ENCODE measurements at places on chromosomes 1 and 21.

GRCh38 chr1:87117761-87118368, 203.4 kb downstream of the HS2ST1 start:
- DNase-seq = no peak

DNA sequence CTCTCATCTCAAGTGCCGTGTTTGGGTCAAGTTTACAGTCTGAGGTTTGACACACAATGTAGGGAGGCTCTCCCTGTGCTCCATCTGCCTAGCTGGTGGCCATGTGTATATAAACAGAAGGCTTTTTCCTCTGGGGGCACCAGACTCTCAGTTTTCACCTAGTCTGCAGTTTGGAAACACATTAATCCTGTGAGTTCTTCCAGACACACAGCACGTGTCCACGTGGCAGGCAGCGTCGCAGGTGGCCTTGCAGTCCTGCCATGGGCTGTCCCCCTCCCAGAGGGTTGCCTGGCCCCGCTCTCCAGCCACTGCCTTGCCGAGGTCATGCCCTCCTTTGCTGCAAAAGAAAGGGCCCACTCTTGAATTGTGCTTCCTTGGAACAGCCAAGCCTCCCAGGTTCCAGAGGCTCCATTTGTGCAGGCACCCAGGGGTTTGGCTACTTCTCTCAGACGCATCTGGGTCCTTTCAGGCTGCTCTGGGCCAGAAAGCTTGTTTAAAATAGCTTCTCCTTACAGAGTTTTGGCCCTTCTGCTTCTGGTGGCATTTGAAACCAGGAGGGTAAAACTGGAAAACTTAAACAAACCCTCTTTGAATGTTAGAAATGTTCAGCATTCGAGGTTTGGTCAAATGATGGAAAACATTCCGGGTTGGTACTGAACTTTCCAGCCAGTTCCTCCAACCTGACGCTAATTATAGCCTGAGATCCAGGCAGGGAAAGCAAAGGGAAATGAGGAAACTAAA, 4.4 kb upstream of the RUNX1 start:
- peak; percentile 10 for DNase-seq

DNA sequence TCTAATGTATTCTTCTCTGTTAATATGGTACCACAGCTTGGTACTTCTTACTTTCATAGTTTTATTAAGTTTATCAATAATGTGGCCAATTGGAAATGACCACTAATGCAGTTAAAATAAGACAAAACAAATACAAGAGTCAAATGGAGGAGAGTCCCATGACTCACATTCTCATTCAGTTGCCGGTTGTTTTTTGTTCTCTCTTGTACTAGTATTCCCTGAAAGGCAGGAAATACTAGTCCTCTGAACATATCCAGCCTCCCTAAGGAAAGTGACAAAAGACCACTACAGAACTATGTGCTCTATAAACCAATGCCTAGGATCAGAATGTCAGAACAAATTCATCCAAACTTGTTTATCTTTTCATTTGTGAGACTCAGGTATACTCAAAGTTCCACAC, 165.2 kb upstream of the SAMSN1 start:
- no peak for DNase-seq

- DNase-seq = no peak
Measured at GRCh38 chr1:24761582-24761981, 16.3 kb downstream of the CLIC4 start.

DNA sequence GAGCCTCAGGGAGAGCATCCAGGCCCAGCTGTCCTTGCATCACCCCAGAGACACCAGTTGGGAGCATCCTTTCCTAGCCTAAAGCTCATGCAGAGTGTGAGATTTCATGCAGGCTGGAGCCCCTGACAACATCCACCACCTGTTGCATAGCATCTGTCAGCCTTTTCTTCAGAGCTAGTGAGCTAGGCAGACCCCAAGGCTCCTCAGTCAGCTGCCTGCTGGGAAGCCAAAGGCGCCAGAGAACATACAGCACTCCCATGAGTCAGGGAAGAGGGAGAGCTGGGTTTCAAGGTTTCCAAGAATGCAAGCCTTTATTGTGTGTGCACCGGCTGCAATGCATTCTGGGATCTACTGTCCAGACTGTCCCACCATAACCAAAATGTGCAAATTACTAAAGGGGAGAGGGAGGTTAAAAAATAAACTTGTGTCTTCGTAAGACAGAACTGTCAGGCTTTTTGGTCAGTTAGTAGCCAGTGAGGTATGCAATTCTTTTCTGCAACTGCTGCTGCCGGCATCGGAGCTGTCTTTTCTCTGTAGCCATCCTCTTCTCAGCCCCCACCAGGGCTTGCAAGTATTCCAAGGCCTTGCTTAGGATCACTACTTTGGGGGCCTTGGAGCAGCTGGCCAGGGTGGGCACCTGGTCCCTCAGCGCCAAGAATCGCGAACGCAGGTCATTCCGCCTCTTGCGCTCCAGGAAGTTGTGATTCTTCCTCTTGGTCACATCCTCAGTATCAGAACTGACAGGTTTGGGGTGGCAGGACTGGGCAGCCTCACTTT, 4.6 kb downstream of the MYCL start:
- no peak for DNase-seq

DNA sequence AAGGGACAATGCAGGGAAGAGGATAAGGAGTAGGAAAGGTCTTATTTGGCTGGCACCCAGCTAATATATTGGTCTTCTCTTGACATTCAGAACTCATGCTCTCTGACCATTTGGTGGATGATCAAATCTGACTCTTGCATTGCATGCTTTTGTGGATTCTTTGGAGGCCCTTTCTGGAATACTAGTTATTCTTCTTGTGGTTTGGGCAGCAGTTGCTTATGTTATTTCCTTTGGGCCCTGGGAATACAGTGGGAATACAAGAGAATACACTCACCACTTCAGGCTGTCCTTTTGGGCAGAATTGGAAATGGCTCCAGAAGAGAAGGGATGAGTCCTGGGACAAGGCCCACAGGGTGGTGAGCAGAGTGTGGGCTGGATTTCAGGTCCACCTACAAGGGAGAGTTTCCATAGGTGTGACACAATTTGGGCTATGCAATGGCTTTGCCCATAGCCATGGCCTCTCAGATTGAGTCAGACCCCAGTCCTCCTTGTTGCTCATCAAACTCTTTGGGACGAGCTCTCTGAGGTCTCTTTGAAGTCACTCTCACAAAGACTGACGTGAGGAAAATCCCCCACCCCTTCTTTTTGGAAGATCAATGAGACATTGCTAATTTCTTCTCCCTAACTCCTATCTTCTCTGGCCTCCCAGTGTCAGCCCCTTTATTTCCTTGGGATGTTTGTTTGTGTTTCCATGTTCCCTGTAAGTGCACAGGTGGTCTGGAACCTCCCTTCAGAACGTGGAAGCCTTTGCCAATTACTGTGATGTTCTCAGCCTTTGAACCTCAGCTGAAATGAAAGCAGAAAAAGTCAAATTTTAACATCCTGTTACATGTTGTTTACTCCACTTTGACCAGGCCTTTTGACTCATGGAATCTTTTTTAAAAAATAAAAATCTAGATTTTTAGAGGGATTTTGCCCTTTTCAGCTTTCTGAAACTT, 19.4 kb downstream of the HSD11B1 start:
- DNase-seq = no peak

DNA sequence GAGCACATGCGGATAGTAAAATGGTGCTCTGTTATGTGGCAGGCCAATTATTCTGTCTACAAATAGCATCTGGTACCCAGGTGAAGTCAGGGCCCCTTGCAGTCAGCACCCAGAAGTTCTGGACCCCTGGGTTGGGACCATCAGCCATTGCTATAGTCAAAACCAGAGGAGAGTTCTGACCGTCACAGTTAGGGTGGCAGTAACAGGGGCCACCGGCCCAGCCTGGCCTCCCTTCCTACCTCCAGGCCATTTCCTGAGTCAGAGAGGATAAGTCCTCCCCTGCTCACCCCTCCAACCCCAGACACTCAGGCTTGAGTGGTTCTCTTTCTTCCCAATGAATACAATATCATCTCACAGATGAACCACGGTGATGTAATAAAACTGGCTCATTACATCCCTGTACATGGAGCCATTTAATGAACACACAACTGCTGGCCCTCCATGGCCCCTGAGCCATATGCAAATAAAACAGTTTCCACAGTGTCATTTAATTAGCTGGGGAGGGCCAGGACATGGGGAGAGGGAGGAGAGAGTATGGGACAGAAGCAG, 673.6 kb downstream of the MATN1 start:
- DNase-seq = no peak

DNA sequence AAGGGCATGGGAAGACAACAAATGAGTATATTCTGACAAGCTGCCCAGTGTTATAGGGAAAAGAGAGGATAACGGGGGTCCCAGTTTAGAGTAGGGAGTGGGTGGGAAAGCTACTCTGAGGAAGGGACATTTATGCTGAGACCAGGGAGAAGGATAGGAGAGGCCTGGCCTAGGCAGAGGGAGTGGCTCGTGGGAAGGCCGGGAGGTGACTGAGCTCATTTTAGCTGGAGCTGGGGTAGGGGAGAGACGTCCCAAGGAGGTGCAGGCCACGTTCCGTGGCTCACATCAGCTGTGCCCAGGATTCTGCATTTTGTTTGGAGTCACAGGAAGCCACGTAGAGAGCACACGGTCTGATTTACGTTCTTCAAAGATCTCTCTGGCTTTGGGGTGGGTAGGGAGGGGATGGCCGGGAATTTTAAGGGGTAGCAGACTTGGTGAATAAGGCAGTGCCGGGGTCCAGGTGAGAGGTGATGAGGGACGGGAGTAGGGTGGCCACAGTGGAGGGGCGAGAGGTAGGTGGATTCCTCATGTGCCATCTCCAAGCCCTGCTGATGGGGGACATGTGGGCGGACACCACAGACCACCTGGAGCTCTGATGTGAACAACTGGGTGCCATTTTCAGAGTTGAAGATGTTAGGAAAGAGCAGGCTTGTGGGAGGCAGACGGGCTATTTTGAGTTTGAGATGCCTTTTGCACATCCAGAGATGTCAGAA, 4.7 kb downstream of the TINAGL1 start:
- no peak for DNase-seq

- no peak for DNase-seq
Measured at GRCh38 chr1:3550511-3551289, 60.6 kb downstream of the MEGF6 start.
